ENCODE measurements at places on chromosomes 3 and 15. TPM values are rescaled to one million over a fixed set of nuclear protein-coding genes. Genes with fewer than 3 reads are reported as not detected.

BCHE gene
- 0.57 TPM for total RNA-seq

FAM162A gene
- total RNA-seq, result 5.5 TPM

CLEC3B gene
- not detected for total RNA-seq

GOLGA8J gene
- total RNA-seq, result not detected

SH3BP5 gene
- 14.2 TPM for total RNA-seq

SHF gene
- 0.43 TPM for total RNA-seq

CCDC39 gene
- not detected for total RNA-seq

PIK3CA gene
- 34.8 TPM for total RNA-seq

PPP1R14D gene
- total RNA-seq, result not detected

SLC28A1 gene
- not detected for total RNA-seq

RAD51 gene
- total RNA-seq, result 2.0 TPM

SLC12A1 gene
- not detected for total RNA-seq

PEX11A gene
- total RNA-seq, result 2.8 TPM

KLHL18 gene
- 26.2 TPM for total RNA-seq

TRIP4 gene
- total RNA-seq, result 11.8 TPM

MUC4 gene
- not detected for total RNA-seq
